Thoracic aorta endothelial cell (primary cell): ENCODE measurements at places on chromosomes 1 and 21. TPM values are rescaled to one million over a fixed set of nuclear protein-coding genes. Genes with fewer than 3 reads are reported as not detected.

CNTN2 gene
- total RNA-seq = not detected in 2 replicates

TBX15 gene
- under 0.01 and 0.07 TPM in 2 replicates for total RNA-seq

BGLAP gene
- total RNA-seq = 0.27 TPM in 1 of 2 replicates, not detected in the other

CTNNBIP1 gene
- total RNA-seq = 24.3 and 24.7 TPM in 2 replicates

LMOD1 gene
- not detected in 2 replicates for total RNA-seq

G0S2 gene
- 0.72 and 4.7 TPM in 2 replicates for total RNA-seq

ANGPTL1 gene
- not detected in 2 replicates for total RNA-seq

COX20 gene
- 35.1 and 57.8 TPM in 2 replicates for total RNA-seq

PTPRC gene
- total RNA-seq = not detected in 2 replicates

KCNJ10 gene
- not detected in 2 replicates for total RNA-seq

COL24A1 gene
- 0.07 and 0.27 TPM in 2 replicates for total RNA-seq

NPHS2 gene
- not detected in 2 replicates for total RNA-seq

CNIH3 gene
- 0.72 and 1.6 TPM in 2 replicates for total RNA-seq

CCDC24 gene
- total RNA-seq = 1.9 and 2.4 TPM in 2 replicates

PADI1 gene
- not detected in 2 replicates for total RNA-seq

CD247 gene
- total RNA-seq = 0.14 and 0.53 TPM in 2 replicates

ATF3 gene
- 1.4 and 2.4 TPM in 2 replicates for total RNA-seq

IGSF3 gene
- 0.27 and 0.43 TPM in 2 replicates for total RNA-seq

LCE1A gene
- total RNA-seq = not detected in 2 replicates

MFAP2 gene
- total RNA-seq = 13.6 and 14.6 TPM in 2 replicates

OR14K1 gene
- total RNA-seq = not detected in 2 replicates

B3GALT2 gene
- not detected in 2 replicates for total RNA-seq

OR2T8 gene
- not detected in 2 replicates for total RNA-seq

PIGR gene
- total RNA-seq = not detected in 2 replicates

FCRL1 gene
- total RNA-seq = not detected in 2 replicates

ZNF697 gene
- total RNA-seq = 18.0 and 22.2 TPM in 2 replicates

CBR3 gene
- total RNA-seq = 14.5 and 19.2 TPM in 2 replicates

CD2 gene
- total RNA-seq = not detected in 2 replicates

ACTL8 gene
- not detected in 2 replicates for total RNA-seq

NVL gene
- 43.0 and 44.4 TPM in 2 replicates for total RNA-seq

RXFP4 gene
- not detected in 2 replicates for total RNA-seq

PDXK gene
- 34.4 and 63.3 TPM in 2 replicates for total RNA-seq

GPR153 gene
- total RNA-seq = 1.1 and 1.5 TPM in 2 replicates

LGR6 gene
- total RNA-seq = not detected in 2 replicates

IBA57 gene
- total RNA-seq = 5.5 and 8.2 TPM in 2 replicates

OPTC gene
- not detected in 2 replicates for total RNA-seq

OR2L3 gene
- total RNA-seq = not detected in 2 replicates

NID1 gene
- 70.4 and 82.3 TPM in 2 replicates for total RNA-seq

SELENBP1 gene
- total RNA-seq = 11.3 and 12.1 TPM in 2 replicates

KIF2C gene
- total RNA-seq = 38.6 and 54.6 TPM in 2 replicates
